Retinal pigment epithelial cell (primary cell): ENCODE measurements at places on chromosomes 7 and 10.

GRCh38 chr10:6002809-6003510 lies 25.6 kb upstream of the IL15RA start:
- DNase-seq: no peak

DNA sequence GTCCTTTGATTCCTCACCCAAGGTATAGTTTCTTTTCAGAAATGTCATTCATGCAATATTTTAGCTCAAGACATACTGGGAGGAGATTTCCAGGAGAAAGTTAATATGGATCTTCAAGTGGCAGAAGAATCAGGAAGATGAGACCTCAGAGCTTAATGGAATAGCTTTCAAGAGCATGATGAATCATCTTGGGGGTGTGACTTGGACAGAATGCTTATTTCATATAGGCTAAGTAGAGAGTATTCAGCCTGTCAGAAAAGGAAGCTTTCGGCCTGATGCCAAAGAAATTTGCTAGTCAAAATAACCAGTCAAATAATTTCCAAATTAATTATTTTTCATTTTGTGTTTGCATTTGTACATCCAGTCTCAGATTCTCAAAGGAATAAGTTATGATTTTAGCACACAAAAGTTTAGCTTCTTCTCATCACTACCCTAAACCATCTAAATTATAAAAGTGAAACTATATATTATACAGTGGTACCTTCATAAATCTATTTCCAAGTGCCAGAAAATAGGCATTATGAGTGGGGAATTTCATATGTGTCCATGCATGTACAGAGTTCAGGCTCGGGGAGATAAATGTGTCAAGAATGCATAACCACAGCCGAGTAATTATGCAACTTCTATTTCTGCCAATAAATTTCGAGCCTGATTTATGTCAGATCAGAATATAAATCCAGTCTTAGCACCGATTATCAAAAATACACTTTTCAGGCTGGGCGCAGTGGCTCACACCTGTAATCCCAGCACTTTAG lies 27.3 kb upstream of the CALD1 start:
- no peak for DNase-seq

GRCh38 chr7:7276161-7276560 lies 93.8 kb downstream of the C1GALT1 start:
- DNase-seq: no peak

DNA sequence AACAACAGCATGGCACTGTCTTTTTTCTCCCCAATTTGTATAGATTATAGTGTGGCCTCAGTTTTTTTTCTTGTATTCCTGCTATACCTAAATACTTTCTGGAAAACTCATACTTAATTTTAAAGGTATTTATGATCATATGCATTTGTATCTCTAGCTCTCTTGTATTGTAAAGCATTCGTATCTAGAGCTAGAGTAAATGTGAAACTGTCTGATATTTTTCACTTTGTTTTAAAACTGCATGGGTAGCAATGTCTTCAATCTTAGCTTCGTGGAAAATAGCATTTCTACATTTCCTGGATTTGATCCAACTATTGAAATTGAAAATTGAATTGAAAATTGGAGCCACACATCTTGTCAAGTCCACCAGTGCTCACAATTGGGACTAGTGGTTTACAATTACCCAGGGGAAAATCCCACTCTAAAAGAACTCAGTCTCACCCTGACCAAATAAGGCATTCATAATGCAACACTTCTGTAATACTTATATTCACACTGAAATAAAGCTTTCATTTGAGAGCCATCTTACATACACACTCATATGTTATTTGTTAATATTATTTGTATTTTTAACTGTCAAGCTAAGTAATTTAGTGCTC lies 51.3 kb upstream of the KLF6 start:
- DNase-seq: no peak
